Stimulated activated CD8-positive, alpha-beta memory T cell treated with anti-CD3 and anti-CD28 coated beads, Interleukin-15, amount 100 ng/mL, for 24 hours (primary cell): ENCODE measurements at places on chromosomes 6 and 20.

GRCh38 chr6:56507517-56507916, 135.2 kb downstream of the DST start:
- DNase-seq = no peak

DNA sequence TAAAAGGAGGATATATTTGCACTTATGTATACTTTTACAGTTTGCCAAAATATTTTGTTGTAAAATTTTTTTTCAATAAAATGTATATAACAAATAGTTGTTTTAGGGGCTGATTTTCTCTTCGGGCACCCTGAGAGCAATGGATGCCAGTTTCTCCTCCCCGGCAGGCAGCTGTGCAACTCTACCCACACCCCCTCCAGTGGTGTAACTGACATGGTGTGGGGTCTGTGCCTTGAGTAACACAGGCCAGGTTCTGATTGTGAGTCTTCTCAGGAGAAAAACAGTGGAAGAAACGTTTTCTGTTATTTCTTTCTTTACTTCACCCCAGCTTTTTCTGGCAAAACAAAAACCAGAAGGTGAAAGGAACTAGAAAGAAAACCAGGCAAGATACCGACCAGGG, 6.1 kb downstream of the FOXF2 start:
- DNase-seq = no peak

DNA sequence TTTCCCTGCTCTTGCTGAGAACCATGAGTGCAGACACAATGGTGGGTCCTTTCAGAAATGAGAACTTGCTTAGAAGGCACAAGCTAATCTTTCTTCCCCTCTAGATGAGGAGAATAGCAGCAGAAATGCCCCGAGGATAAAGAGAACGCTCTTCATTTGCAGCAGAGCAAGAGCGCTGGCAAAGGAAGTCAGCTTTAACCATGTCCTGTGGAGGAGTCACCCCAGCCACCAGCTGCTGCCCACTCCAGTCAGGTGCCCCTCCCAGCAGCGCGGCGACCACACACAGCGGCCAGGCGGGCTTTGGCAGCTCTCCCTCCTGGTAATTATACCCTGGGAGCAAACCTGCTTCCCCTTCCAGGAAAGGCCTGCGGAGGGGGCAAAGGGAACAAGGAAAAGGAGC, 42.4 kb upstream of the EMILIN3 start:
- DNase-seq = no peak

DNA sequence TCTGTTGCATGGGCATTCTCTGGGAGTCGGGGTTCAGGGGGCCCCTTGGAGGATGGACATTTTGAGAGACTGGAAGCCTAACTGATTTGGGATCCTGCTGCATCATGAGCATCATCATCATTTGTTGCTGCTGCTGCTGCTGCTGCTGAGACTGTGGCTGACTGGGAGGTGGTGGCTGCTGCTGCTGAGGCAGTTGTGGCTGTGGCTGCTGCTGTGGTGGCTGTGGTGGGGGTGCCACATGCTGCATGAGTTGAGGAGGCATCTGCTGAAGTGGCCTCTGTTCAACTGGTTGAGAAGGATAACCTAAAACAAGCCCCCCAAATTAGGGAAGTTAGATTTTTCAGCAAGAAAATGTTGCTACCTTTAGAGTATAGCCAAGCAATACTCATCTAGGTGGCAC, 38.9 kb downstream of the TP53INP2 start:
- DNase-seq = no peak

DNA sequence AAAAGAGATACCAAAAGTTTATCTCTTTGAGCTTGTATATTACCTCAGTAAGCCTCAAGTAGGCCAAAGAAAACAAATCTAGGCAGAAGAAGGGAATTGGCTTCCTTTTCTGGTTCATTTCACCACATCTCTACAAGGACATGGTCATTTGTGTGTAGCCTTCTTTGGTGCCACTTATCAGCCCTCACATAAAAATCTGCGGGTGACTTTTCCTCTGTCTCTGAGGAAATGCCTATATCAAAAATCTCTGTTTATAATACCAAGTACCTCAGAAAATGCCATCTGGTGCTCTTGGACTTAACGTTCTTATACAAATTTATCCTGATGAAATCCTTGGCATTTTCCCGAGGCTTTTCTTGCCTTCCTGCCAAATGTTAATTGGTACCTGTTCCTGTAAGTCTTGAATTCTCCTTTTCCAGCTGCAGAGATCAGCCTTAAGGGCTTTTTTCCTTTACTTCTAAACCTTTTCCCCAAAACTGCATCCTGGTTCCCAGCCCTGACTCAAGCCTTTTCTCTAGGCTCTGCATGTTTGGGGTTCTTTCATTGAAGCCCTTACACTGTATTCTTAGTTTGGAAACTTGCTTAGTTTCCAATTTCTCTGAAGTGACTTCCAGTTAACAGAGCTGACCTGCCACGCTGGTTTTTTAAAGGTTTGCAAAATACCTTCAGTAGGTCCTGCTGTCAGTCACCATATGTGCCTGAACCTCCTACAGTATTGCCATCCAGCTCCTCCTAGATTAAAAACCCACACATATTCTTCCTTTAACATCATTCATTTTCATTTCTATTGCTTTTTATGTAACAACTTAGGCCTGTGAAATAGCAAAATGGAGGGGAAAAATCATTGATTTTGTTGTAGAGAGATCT, 191.2 kb upstream of the PREP start:
- DNase-seq = no peak

DNA sequence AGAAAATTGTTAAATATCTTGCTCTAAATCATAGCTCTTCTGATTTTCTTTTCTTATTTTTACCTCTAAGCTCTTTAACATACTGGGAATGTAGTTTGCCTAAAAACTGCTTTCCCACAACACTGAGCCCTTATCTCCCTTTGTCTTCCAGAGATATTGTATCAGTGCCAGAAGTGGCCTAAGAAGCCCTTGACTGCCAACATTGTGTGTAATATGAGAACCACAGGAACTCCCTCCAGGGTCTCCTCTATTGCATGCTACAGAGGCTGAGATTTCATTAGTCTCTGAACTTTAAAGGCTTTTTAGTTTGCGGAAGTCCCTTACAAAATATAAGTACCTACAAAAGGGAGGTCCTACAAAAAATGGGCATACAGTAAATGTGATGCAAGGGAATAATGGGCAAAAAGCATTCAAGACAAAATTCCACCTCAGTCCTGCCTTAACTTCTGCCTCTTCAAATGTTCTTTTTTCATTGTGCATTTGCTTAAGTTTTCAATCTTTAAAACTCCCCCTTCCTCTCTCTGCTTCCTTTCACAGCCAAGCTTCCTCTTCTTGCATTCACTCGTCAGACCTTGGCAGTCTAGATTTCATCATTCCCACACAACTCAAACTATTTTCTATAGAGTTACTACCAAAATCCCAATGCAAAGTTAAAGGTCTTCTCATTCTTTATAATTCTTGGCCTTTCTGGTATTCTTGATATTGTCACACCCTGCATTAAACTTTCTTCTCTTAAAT, 76.5 kb downstream of the ADGRG6 start:
- no peak for DNase-seq

DNA sequence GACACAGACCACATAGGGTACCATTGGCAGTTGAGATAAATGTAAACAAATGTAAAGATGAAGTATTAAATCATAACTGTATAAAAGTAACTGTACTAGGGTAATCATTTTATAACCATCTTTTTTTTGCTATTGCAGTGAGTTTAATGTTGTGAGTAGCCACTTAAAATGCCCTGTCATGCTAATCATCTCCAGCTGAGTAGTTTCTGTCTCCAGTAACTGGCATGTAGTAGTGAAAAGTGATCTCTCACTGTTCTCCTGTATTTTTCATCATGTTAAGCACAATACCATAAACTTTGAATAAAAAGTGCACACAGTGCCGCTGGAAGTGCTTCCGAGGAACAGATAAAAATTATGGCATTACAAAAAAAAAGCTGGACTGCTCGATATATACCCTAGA, 45.0 kb upstream of the OPRM1 start:
- DNase-seq = no peak

- DNase-seq = no peak
Observed at GRCh38 chr6:12361042-12361765, 71.0 kb downstream of the EDN1 start.

- DNase-seq = no peak
Observed at GRCh38 chr20:8205996-8206395, 73.9 kb downstream of the PLCB1 start.

DNA sequence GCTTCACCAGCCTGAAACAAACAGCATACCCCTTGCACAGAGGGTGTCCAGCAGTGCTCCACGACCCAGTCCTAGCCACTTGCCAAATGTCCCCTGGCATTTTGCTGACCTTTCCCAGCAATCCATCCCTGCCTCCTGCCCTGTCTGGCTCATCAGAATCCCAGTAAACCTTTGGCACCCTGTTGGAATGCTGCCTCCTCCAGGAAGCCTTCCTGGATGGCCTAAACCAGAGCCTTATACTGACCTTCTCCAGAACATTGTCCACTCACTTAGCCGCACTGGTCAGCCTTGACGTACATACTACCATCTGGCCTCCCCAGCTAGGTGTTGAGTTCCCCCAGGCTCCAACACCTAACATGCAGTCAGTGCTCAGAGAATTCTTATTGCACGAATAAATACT, 2.0 kb upstream of the PACSIN1 start:
- DNase-seq = no peak

- peak; percentile 48 for DNase-seq
Observed at GRCh38 chr6:31270788-31271640, 878 bp downstream of the HLA-C start.

GRCh38 chr20:58994390-58995159, 12.5 kb downstream of the CTSZ start:
- no peak for DNase-seq

DNA sequence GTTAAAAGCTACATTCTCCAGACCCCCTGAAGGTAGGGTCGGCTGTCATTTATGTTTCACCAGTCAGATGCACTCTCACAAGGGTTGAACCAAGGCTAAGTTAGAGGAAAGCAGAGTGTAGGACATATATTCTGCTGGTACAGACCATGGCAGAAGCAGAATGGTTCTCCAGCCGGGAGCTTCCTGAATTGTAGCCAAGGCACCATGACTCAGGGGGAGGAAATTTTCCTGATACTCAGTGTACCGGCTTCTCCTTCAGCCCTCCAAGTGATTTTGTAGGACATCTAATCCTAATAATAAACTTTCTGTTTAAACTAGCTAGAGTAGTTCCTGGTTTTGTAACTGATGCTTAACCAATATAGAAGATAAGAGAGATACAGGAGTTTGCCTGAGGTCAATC, 14.2 kb upstream of the SLPI start:
- DNase-seq = no peak

DNA sequence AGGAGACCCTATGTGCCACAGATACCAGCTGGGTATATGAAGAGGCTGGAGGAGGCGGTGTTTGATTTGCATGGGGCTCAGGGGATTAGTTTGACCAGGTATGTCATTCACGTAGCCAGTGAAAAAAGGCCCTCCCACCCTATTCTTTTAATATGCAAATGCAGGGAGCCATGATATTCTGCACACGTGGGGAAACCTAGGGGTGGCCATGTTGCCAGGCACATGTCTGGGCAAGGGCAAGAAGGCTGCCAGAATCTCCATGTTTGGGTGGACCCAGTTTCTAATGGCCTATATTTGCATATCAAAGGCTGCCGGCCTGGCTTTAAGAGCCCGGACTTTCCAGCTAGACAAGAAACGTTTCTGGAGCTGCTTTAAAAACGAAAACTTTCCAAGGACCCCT, 60.4 kb downstream of the SOX4 start:
- DNase-seq = no peak

DNA sequence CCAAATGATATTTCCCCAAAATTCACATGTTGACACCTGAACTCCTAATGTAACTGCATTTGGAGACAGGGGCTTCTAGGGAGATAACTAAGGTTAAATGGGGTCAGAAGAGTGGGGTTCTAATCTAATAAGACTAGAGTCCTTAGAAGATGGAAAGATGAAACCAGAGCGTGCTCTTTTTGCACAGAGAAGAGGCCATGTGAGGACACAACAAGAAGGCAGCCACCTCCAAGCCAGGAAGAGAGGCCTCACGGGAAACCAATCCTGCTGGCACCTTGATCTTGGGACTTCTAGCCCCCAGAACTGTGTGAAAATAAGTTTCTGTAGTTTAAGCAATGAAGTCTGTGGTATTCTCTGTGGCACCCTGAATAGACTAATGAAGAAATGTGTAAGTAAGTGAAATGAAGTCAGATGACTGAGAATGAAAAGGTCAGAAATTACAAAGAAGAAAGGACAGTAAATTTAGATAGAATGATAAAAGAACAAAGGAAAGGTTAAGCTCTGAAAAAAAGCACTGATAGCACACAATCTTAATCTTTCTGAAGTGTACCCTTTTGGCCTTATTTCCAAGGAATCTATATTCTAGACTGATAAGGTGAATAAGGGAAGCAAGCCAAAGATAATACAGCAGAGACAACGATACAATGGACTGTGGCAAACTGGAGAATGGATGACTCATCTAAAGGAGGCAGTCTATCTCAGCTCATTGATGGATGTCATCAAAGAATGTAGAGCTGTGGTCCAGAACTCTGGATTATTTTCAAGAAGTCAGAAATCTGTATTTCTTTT, 110.4 kb downstream of the MYB start:
- DNase-seq = no peak

DNA sequence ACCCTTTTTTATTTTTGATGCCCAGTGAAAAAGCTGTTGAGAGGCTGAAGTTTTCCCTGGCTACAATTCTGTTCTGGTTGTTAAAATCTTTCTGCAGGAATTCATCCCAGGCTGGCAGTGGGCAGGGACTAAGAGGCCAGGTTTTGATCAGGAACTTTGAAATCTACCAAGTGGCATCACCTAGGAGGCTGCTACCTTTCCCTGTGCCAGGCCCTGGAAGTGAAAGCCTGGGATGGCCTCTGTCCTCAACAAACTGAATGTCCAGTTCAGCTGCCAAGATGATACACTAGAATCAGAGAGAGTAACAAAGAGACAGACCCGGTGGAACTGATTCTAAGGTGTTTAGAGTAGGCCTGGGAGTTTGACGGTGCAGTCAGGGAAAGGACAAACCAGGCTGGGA, 596 bp downstream of the IYD start:
- DNase-seq = no peak

DNA sequence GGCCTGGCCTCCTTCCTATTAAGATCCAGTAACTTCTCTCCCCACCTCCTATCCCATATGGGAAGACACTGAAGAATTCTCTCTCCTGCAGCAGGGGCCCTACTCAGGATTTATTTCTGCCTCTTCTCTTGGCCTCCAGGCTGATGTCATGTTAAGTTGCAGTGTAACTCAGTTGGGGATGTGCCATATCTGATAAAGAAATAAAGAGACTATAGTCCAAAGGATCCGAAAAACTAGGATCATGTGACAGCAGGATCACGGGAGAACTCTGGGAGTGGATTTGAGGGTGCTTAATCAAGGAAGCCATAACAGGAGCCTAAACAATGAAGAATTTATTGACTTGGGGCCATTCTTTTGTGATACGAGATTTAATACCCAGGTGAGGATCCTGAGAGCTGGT, 38.5 kb upstream of the TGM6 start:
- no peak for DNase-seq

DNA sequence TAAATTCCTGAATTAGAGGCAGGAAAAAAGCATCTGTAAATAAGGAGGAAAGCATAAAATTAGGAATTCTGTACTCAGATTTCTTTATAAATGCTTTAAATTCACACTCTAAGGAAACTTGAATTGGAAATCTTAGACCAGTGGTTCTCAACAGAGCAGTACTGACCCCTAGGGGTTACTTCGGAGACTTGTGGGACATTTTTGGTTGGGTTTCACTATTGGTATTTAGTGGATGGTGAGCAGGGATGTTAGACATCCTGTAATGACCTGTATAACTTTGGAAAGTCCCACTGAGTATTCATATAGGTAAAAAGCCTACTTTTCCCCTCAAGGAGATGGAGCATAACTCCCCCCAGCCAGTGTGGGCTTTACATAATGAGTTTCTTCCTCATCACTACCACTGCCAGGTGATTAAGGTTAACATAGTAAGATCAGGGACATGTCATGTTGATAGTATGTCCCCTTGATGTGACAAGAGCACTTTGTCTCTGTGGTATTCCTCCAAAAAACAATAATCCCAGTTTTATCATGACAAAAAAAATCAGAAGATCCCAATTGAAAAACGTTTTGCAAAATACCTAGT, 31.0 kb downstream of the GLO1 start:
- DNase-seq = no peak
